Activated CD4-positive, alpha-beta T cell treated with anti-CD3 and anti-CD28 coated beads for 48 hours (primary cell): ENCODE measurements at places on chromosomes 13 and 19.

DNA sequence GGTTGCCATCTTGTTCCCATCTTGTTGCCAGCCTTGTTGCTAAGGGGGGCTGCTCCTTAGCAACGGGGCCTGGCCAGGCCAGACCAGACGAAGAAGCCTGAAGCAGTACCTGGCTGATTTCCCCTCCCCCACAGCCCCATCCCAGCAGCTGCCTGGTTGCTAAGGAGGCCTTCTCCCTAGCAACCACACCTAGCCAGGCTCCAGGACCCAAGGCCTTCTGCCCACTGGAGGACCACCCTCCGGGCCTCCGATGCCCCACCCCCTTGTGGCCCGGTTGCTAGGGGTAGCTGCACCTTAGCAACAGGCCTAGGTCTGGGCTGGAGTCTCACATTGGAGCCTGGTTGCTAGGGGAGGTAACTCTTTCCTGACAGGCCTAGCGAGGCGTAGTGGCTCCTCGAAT is 3.9 kb downstream of the PRRG2 start:
- DNase-seq = no peak

- DNase-seq = peak; percentile 76
These were observed 74.9 kb upstream of the WASF3 start for GRCh38 chr13:26482451-26483197.

- no peak for DNase-seq
These were observed 408.4 kb downstream of the SPRY2 start for GRCh38 chr13:79932556-79932955.

- DNase-seq = no peak
These were observed 19.6 kb upstream of the QTRT1 start for GRCh38 chr19:10681658-10682057.

DNA sequence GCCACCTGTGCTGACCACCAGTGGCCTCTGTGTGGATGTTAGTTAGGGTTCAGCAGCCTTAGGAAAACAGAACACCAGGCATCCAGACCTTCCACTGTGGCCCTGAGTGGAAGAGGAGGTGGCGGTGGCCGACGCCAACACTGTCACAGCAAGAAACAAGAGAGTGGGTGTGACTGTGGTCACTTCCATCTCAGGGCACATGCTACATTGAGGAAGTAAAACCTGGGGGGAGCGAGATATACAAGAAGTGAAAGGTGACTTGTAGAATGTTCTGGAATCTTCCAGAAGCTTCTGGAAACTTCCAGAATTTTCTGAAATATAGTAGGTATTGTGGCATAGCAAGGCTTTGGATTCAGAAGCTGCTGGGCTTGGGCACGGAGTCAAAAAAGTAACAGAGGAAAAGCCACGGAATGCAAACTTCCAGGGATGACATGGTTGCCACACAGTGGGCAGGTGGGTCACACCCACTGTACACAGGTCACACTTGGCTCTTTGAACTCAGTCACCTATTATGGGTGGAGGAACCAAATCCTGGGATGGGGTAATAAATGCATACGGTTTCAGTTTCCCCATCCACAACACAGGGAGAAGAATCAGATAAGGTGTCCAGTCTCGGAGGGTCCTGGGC is 24.3 kb downstream of the GNG7 start:
- DNase-seq = no peak

GRCh38 chr13:106233134-106233735 is 302.2 kb downstream of the EFNB2 start:
- DNase-seq = no peak

DNA sequence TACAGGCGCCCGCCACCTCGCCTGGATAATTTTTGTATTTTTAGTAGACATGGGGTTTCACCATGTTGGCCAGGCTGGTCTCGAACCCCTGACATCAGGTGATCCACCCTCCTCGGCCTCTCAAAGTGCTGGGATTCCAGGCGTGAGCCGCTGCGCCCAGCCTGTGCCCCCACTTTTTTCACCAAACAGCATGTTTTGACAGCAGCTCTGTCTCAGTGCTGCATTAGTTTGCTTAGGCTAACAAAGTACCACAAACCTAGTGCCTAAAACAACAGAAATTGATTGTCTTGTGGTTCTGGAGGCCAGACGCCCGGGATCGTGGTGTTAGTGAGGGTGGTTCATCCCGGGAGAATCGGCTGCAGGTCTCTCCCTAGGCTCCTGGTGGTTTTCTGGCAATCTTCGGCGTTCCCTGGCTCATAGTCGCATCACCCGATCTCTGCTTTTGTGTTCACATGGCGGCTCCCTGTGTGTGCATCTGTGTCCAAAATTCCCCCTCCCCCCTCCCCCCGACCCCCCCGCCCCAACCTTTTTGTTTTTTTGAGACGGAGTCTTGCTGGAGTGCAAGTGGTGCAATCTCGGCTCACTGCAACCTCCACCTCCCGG is 30.0 kb downstream of the MYH14 start:
- DNase-seq = no peak

DNA sequence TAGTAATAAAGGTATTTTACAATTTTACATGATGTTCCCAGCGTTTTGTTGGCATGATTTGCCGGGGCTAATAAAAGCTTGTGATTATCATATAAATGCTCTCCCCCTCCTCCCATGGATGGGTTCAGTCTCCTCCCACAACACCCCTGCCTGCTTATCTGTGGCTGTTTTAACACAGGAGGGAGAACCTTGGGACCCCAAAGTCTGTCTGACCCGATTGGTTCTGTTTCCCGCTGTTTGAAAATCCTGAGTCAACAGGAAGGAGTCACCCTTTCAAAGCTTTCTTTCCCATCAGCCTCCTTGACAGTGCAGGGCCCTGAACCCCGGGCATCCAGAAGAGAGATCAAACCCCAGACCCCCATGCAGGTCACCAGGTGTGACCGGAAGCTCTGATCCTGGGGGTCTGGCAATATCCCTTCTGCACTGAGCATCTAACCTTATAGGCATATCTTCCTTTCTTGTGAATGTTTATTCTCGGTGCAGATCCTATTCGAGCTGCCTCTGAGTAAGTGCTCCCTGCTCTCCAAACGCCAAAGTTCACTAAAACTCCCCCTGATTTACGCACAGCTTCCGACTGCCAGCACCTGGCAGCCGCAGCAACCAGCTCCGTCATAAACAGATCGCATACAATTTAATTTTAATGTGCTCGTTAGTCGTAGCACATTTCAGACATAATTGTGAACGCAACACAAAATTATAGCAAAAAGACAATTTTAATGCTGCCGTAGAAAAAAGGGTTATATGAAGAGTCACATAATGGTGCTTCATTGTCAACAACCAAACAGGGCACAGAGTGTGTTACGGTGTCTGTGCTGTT is 74.8 kb downstream of the TSHZ3 start:
- no peak for DNase-seq

- peak; percentile 53 for DNase-seq
These were observed 366.4 kb downstream of the KLF12 start for GRCh38 chr13:73767747-73768315.

GRCh38 chr19:19034204-19034624 is 811 bp downstream of the ARMC6 start:
- peak; percentile 87 for DNase-seq

GRCh38 chr19:6568010-6568526 is 22.9 kb downstream of the CD70 start:
- DNase-seq = no peak

GRCh38 chr13:22505489-22505888 is 675.3 kb upstream of the SGCG start:
- DNase-seq = no peak

DNA sequence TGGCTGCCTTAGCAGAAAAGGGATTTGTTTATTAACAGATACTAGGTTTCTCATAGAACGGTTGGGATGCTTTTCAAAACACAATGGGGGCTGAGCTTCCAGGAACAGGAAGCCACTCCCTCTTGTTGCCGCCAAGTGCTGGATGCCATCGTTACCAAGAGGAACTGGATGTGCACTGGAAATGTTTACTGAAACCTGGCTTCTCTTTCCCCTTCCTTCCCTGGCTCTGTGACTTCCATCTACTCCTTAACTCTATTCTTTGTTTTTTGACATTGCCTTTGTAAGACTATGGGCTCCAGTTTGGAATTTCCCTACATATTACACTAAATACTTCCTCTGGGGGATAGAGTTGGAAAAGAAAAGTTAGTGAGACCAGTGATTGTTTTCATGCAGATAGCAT is 11.7 kb upstream of the KL start:
- no peak for DNase-seq

- DNase-seq = no peak
These were observed 21.5 kb upstream of the SIN3B start for GRCh38 chr19:16807549-16808284.

GRCh38 chr13:73077865-73078264 is 19.1 kb downstream of the KLF5 start:
- no peak for DNase-seq

DNA sequence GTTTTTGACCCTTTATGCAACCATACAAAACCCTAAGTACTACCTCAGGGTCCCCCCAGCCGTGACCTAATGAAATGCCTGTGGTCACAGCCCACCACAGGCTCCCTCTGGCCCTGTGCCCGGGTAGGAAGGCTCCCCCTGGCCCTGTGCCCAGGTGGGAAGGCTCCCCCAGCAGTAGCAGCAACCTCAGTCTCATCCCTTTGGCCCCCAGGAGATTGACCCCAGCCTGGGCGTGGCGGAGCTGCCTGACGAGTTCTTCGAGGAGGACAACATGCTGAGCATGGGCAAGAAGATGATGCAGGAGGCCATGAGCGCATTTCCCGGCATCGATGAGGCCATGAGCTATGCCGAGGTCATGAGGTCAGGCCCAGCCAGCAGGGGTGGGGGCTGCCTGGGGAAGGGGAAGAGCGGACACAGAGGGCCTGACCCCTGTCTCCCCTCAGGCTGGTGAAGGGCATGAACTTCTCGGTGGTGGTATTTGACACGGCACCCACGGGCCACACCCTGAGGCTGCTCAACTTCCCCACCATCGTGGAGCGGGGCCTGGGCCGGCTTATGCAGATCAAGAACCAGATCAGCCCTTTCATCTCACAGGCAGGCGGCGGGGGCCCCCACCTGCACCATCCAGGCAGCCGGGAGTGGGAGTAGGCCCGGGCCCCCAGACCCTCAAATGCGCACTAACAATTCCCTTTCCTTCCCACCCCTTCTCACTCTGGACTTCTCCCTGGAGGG is 6.3 kb upstream of the BEST2 start:
- DNase-seq = no peak
